ENCODE measurements at places on chromosomes 16 and 17. TPM values are rescaled to one million over a fixed set of nuclear protein-coding genes. Genes with fewer than 3 reads are reported as not detected.

Gene MT1G
- total RNA-seq, result not detected

Gene SLC38A8
- 6.6 TPM for total RNA-seq

Gene KRT17
- 39.9 TPM for total RNA-seq

Gene XAF1
- 30.8 TPM for total RNA-seq

Gene OXLD1
- total RNA-seq, result 21.6 TPM
